CD4-positive, alpha-beta T cell treated with Interleukin-15 for 4 hours (primary cell): ENCODE measurements at places on chromosomes 3 and 15.

GRCh38 chr3:196609805-196610515 is 29.5 kb upstream of the NRROS start:
- peak; percentile 19 for DNase-seq

GRCh38 chr3:70716832-70717231 is 404.4 kb upstream of the MDFIC2 start:
- DNase-seq, result no peak

DNA sequence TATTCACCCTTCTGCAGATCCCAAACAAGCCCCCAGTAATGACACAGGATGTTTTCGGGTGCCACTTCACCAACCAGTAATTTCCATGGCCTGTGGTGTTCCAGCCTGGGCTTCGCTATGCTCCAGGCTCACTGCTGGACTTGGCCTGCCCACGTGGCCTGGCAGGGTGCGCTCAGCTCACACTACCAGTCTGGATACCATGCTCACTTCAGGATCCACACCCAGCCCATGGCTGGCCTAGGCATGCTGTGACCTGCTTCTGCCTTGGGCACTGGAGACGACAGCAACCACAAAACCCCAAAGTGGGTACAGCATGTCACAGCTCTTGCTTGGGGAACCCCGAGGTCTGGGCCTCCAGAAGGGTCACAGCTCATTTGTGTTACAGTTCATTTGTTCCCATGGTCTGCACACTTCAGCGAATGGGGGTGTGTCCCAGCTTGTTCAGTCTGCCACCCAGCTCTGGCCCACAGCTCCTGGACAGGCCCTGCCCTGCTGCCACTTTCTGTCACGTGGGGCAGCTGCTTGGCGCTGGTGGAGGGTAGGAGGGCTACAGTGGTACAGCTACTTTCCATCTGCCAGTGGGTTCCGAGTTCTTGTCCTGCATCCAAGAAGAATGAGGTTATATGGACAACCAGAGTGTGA is 650.8 kb downstream of the MCTP2 start:
- no peak for DNase-seq

GRCh38 chr3:147540921-147541320 is 131.8 kb downstream of the ZIC1 start:
- DNase-seq, result no peak

DNA sequence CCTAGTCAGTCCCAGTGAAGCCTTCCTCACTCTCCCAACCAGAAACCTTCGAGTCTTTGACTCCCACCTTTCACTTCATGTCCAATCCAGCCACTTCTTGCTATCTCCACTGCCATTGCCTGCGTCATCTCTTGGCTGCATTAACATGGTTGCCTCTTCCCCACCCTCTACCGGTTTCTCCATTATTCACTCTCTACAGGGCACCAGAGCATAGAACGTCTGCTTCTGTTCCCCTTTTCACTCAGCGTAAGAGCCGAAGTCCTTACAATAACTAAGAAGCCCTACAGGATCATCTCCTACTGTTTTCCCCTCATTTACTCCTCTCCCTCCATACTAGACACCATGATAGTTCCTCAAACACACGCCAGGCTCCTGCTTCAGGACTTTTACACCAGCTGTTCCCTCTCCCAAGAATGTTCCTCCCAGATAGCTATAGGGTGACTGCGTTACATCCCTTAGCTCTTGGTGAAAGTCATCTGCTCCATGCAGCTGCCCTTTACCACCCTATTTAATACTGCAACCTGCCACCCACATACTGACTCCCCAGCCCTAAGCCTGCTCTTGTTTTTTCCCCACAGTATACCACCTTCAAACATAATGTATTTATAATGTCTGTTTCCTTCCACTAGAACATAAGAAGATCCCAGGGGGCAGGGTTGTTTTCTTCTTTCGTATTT is 30.9 kb downstream of the RCN2 start:
- no peak for DNase-seq

GRCh38 chr15:93656041-93656440 is 567.0 kb upstream of the RGMA start:
- DNase-seq, result no peak

GRCh38 chr15:92167451-92167850 is 226.2 kb upstream of the ST8SIA2 start:
- DNase-seq, result no peak

GRCh38 chr3:126341755-126342150 is 15.5 kb downstream of the KLF15 start:
- DNase-seq, result no peak

- no peak for DNase-seq
Observed at GRCh38 chr3:42742688-42743087, 30.4 kb downstream of the CCDC13 start.

GRCh38 chr3:115503394-115503793 is 119.9 kb upstream of the GAP43 start:
- DNase-seq, result no peak

DNA sequence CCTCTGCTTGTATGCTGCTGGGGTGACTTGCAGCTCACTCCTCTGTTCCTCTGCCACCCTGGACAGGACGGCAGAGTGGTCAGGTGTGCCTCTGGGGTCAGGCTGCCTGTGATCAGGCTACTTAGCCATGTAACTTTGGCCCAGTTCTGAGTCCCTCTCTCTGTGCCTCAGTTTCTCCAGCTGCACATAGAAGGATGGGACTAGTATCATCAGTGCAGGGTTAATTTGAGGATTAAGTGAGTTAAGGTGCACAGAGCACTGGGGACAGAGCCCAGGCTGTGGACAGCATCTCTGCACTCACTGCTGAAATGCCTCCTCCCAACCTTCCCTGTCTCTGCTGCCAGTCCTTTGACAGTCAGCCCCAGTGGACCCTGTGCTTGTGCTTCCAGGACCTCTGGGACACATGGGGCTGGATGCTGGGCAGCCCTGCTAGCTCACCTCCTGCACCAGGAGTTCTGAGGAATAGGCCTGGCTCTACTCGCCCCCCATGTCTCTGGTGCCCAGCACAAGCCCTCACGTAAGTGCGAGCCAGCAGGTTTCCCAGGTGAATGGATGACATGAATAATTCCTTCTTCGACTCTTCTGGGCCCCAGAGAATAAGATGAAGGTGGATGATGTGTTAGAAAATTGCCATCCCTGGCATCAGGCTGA is 19.3 kb upstream of the PRR23E start:
- DNase-seq, result no peak

DNA sequence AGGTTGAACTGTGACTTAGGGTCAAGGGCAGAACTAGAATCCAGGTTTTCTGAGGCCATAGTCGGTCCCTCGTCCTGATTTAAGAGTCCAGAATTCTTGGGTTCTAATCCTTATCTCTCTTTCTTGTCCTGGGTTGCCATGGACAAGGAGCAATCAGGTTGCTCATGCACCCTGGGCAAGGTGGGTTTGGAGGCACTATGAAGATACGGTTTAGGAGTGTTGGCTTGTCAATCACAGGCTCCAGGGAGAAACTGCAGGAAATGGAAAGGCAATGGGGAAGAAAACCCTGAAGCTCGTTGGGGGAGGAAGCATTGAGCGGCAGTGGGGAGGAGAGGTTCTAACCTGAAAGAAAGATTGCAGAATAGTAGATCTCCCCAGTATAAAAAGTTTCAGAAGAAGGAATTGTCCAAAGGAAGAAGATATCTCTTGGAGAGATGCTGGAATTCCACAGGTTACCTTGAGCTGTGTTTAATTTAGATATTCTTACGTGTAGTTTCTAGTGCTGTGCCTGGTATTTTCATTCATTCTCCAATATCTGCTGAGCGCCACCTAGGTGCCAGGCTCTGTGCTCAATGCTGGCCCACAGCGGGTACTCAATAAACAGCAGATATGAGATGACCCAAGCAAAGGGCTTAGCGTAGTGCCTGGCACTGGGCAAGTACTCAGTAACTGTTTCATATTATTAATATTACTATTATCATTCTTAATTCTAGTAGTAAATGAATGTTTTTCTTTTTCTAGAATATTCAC is 2.0 kb downstream of the ACAN start:
- peak; percentile 6 for DNase-seq

DNA sequence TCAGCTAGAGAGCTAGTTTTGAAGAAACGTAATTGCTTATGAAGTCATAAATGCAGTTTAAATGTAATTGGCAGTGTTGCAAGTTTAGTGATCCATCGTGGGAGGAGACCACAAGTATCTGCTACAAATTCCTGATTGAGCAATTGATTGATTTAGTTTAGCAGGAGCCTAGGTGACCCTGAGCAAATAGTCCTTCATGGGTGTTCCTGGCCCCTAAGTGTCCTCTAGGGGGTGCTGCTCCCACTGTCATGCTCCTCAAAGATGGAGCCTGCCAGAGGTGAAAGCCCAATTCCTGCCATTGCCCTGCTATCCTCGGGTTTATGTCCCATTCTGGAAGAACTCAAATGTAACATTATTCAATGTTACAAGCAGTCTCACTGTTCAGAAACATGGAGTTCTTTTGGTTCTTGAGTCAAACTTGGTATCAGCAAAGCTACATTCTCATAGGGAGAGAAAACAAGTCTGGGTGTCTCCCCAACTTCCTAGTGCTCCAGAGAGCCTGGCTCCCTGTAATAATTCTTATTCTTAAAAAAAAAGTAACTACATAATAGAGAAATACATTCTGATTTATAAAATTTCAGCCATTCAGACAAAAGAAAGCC is 29.8 kb upstream of the SENP5 start:
- DNase-seq, result peak; percentile 75

- DNase-seq, result no peak
Observed at GRCh38 chr3:33004961-33005360, 53.5 kb downstream of the CCR4 start.

DNA sequence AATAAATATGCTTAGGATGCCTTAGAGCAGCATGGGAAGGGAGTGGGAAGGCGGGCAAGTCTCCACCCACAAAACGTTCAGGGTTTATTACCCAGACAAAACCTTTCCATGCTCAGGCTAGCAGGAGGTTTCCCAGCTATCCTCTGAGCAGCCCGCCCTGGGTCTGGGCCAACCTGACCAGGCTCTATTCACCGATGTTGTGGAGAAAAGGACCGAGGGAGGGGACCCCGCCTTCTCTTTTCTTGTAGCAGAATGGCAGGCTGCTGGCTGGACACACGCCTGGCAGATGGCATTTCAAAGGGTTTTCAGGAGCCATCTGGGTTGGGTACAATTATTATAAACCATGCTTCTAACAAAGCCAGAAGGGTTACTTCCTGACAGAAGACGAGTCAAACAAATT is 540.9 kb downstream of the MAGI1 start:
- DNase-seq, result no peak

DNA sequence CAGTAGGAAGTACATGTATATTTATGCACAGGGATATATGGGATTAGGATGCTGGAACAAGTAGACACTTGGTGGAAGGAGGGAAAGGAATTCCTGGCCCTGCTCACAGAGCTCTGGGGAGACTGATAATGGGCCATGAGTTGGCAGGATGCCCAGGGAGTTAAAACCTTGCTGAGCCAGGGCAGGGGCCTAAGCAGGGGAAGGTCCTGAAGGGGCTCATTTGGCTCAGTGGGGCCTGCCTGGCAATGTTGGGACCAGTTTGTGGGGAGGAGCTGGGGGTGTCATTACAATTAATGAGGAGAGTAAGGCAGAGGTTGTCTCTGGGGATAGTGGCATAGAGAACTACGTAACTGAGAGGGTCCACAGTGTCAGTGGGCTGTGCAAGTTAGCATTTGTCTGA is 124.2 kb upstream of the ADPGK start:
- DNase-seq, result no peak

DNA sequence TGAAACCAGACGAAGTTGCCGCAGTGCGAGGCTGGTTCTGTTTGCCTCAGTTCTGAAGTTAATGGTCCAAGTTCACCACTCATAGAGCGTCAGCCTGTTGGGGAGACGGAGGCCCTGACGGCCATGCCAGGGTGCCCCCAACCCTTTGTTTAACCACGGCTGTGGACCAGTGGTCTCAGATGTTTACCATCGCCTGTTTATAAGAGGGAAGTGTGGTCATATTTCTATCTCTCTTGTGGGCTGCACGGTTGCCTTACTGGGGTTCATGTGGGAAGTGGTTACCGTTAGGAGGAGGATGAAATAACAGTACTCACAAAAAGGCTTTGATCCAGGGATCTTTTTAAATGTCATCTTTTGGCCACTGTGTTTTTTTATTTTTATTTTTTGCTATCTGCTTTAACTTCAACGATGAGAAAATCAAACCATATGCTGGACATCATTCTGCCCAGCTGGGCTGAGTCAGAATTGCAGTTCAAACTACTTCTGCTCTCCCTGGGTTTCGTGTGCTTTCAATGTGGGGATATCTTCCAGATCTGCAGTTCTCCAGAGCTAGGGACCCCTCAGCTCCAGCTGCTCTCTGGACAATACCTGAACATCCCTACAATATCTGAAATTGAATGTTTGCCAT is 17.8 kb downstream of the SMAD3 start:
- no peak for DNase-seq

DNA sequence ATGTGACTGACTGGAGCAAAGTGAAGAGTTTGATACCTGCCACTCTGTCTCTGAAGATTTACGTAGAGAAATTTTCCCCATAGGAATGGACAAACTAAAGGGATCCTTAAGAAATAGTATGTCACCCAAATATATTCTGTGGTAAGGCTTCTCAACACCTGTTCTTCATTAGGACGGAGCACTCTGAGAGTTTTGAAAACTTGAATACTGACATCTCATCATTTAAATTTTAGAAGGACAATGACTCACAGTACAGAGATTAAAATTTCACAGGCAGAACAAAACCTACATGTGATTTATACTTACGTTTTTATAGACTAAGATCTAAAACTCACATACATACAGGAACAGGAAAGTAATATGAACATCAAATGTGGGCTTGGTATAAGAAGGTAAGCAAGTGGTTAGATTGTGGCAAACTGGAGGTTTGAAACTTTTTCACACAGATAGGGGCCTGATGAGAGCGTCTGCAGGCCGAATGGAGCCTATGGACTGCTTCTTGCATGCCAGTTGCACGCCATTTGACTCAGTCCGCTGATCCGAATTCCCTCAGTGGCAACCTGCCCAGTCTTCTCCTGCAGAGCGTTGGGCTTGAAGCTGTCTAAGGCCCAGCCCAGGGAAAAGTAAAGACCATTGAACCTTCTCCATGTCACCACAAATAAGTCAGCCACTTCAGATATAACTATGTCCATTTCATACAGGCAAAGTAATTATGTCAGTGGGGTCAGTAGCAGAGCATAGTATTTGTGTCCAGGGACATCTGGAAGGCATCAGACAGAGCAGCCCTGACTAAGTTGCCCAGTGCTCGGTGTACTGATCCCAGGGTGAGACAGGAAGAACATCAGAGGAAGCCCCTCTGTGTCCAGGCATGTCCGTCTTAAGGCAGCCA is 45.7 kb downstream of the ZBTB38 start:
- DNase-seq, result peak; percentile 38

DNA sequence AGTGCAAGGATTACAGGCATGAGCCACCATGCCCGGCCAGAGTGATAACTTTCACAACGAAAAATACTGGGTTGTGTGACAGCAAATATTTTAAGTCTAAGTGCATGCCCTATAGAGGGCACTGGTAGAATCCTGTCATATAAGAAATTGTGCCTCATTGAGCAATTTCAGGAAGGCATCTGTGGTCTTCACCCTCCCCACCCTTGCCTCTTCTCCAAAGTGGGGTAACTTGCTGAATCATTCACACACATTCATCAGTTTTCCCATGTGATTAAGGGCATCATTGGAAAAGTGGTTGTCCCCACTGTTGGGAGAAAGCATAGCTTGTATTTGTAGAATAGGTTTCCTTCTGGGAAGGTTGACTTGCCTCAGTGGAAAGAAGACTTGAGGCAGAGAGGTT is 9.2 kb downstream of the MITF start:
- DNase-seq, result no peak

- no peak for DNase-seq
Observed at GRCh38 chr3:29207427-29207826, 73.4 kb upstream of the RBMS3 start.
